ENCODE measurements at places on chromosomes 3 and 15.
A peak's percentile ranks its signal among the peaks of the same experiment; 100 is the strongest.

GRCh38 chr15:100570275-100570674 lies 31.7 kb downstream of the LINS1 start:
- DNase-seq, result peak; percentile 19

- peak; percentile 85 for DNase-seq
These were observed 6.6 kb downstream of the DTWD1 start for GRCh38 chr15:49627407-49627877.

- no peak for DNase-seq
These were observed 286.9 kb downstream of the NFKBIZ start for GRCh38 chr3:102136183-102136582.

- DNase-seq, result no peak
These were observed 136.3 kb downstream of the EEFSEC start for GRCh38 chr3:128289534-128289933.

DNA sequence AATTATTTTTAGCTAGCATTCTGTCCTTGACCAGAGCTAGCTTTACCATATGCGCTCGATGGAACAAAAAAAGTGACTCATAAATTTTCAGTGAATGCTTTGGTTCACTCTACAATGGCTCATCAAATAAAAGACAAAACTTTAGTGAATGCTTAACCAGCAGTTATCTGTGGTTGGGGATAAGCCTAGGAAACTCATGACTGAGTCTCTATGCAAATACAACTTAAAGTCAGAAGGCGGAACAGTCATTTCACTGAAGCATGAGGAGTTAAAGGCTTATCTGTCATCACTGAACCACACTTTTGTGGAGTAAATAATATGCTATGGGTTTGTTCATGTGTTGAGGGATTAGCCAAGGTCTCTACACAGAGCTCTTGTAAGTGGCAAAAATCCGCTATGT lies 308.4 kb downstream of the SQOR start:
- DNase-seq, result no peak

Measured in choroid plexus epithelial cell (primary cell).